ENCODE measurements at places on chromosomes 4 and X.

GRCh38 chrX:124931241-124931640, 388.4 kb upstream of the TEX13C start:
- DNase-seq: no peak

DNA sequence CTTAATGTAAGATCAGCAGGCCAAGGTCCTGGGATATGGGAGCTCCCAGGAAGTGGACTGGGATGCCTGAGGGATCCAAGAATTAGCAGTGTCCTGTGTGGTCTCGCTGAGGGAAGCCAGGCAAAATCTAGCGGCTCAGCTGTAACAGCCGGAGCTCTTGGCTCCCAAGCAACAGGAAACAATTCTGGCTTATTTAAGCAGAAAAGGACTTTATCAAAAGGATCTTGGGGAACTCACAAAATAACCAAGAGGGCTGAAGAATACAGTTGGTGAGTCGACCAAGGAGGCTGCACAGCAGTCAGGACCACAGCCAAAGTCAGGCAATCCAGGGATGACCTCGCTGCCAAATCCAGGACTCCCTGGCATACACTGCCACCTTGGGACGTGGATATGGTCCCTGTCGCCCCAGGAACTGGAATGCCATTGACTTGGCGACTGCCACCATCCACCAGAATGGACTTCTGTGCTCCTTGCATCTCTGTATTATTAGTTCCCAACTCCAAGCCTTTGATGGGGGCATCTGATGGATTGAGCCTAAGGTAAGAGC, 165.3 kb upstream of the BCOR start:
- no peak for DNase-seq

DNA sequence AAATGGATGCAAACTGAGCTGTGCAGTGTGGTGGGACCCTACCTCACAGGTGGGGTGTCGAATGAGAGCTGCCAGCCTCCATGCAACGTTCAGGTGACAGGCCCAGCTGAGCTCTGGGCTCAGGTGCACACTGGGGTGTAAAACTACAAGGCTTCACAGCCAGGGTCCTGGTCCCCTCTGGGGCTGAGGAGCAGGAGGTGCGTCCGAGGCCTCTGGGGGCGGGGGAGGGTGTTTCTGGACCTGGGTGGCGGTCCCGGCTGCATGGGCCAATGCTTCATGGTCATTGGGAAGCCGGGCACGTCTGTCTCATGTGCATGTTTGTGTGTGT, 26.5 kb upstream of the SORCS2 start:
- DNase-seq: no peak

GRCh38 chrX:136780763-136781162, at the start of gene ARHGEF6:
Gene ARHGEF6, minus strand, starts transcription at chrX:136780932. Its CDS starts 50 bp downstream, at chrX:136780882.
- DNase-seq: no peak

DNA sequence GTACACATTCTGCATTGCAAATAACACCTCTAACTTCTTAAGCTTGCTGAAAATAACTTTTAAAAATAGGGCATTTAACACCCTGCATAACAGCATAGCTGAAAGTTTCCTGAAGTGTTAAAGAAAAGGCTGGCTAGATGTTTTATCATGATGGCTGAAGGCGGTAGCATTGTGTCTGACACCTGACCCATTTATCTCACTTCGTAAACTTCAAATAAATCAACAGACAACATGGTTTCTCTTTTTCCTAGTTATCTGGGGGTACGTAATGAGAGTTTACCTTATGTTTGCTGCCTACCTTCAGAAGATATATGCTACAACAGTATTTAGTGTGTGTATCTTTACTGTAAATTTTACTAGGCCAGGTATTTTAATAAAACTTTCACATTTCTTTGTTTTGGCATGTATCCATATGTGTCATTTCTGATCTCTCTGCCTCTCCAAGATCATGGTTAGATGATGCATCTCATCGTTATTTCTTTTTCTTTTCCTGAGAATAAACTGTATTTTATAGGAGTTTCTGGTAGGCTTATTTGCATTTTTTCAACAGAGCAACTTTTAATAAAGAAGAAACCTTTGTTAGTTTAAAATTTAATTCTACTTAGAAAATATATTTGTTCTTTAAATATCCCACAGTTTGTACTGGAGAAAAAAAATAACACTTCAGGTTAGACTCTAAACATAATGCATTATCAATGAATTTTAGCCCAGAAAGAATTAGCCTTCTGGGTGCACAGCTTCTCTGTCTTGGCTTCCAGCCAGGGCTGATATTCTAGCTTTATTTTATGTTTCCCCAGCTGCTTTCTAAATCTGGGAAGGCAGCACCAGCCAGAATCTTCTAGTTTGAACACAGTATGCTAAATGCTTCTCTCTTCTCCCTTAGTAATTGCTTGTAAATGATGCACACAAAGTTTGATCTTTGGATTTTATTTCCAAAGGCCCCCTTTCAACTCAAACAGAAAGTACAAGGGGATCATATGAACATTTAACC, 2.9 kb downstream of the NDST4 start:
- DNase-seq: no peak

DNA sequence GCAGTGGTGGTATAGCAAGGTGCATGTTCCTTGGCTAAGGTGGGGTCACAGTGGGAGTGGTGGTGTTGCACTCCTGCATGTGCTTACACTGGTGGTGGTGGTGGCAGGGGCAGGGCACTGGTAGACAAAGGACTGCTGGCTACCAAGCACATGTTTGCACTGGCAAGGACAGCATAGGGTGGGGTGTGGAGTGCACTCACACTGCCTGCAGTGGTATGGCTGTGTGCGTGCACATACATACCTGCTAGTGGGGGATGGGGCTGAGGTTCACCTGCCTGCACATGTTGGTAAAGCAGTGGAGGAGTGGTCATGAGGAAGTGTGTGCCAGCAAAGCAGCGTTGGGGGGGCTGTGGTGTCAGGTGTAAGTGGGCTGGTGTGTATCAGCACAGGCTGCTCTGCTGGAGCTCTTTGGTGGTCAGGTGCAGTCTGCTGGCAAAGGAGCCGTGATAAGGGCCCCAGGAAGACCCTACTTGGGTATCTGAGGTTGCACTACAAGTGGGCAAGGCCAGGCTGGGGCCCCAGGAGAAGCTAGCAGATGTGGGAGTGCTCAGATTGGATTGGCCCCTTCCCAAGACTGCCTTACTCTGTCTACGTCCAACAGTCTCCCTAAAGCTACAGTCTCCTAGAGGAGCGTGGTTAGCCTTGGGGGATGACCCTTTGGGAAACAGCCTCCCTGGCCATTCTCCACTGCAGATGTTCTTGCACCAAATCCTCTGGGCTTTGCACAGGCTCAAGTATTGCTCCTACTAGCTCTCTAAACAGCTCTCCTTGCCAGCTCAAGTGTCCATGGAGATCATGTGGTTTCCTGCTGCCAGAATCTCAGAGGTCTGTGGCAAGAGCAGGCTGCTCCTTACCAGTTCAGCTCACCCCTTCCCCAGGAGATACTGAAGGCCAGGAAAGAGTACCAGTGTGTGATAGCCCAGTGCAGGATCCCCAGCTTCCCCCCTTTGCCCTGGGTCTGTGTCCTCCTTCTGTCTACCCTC, 486.3 kb upstream of the PABPC4L start:
- no peak for DNase-seq

DNA sequence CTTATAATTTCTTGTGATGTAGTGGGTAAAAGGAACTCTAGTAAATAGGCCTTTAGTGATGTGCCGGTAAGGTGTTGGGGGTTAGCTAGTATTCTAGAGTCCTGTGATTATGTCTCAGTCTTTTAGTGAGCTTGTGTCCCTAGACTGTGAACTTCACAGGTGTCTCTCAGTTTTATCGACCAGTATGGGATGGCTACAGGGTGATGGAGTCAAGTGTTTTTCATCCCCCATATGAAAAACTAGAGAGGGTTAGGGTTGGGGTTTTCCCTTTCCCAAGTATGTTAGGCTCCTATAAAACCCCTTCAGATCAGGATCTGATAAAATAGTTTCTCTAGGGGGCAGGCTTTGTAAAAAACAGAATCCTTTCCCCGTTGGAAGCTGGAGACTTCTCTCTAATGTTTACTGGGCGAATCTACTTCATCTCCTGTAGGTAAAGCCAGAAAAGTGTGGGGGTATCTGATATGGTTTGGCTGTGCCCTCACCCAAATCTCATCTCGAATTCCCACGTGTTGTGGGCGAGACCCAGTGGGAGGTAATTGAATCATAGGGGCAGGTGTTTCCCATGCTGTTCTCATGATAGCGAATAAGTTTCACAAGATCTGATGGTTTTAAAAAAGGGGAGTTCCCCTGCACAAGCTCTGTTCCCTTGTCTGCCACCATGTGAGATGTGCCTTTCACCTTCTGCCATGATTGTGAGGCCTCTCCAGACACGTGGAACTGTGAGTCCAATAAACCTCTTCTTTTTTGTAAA, 120.8 kb downstream of the DTHD1 start:
- no peak for DNase-seq

- DNase-seq: no peak
Observed at GRCh38 chrX:135185795-135186443, 14.7 kb upstream of the CT55 start.

DNA sequence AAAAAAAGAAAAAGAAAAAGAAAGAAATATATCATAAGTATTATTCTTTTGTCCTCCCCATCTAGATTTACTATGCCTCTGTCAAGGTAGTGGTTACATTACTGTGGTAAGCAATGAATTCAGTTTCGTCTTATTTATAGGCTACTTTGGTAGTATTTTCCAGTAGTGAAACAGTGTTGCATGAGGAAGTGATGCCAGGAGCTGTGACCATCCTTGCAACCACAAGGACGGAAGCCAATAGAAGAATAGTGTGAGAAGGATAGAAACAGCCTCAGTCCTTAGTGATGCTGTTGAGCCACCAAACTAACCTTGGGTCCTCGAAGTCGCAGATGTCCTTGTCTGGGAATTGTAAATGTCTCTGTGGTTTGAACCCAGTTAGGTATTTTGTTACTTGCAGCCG, 328.5 kb downstream of the PPP3CA start:
- no peak for DNase-seq

DNA sequence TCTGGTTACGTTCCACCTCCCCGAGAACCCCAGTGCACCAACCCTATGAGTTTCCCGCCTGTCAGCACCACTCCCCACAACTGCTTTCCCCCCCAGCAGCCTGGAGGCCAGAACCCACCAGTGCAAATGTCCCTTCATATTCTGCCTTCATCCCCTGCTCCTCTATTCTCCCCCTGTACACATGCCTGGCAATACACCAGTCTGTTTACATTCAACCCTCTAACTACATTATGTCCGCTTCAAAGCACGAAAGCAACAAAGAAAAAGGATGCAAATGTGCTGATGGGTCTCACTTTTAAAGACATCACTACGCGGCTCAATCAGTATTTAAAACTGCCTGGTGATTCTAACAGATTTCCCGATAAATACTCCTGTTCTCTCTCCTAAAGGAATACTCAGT, 126.7 kb upstream of the SORBS2 start:
- no peak for DNase-seq

- no peak for DNase-seq
Observed at GRCh38 chr4:74598611-74599325, 153.8 kb downstream of the AREG start.

GRCh38 chr4:35080799-35081198, 1163.5 kb downstream of the ARAP2 start:
- DNase-seq: no peak

- no peak for DNase-seq
Observed at GRCh38 chrX:37047776-37048175, 39.6 kb downstream of the FAM47C start.

DNA sequence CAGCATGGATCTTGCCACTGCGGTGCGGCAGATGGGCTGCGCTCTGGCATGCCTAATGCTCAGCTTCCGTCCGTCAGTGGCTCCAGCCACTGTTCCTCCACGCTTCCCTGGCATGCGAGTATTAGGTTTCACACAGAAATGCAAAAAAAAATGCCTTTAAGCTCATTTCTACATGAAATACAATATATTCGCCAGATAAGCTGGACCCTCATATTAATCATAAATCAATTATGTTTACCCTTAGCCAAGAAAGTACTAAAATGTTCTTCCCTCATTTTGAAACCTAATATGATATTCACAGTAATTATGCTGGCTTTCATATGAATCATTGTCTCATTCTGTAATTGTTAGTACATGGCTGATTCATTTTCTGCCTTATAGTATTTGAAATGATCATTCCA, 115.5 kb upstream of the FAM241A start:
- DNase-seq: no peak

GRCh38 chr4:53431052-53431451, 53.6 kb downstream of the FIP1L1 start:
- no peak for DNase-seq

DNA sequence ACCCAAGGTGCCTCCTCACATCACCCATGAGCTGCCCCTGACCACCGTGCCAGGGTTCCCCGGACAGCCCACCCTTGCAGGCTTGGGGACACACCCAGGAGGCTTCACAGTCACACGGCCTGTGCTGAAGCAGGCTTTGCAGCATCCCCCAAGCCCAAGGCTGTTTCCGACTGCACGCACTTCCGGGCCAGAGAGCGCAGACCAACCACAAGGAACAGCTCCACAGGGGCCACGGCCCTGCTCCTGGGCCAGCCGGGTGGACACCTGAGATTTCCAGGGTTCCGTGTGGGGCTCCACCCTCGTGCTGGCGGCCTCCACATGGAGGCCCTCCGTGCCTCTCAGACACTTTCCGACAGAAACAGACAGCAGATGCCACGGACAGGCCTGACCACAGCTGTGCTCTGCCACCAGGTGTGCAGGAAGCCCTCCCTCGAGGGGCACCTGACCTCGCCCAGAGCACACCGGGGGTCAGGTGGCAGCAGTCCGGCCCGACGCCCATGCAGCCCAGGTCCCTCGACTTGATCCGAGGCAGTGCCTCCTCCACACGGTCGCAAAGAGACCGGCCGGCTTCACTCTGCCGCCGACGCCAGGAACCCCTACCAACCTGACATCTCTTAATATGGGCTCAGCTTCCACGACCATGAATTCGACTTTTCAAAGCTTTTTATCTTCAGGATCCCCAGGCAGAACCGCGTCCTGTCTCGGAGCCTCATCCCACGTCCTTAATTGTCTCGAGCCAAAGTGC, 8.0 kb downstream of the CTBP1 start:
- no peak for DNase-seq

DNA sequence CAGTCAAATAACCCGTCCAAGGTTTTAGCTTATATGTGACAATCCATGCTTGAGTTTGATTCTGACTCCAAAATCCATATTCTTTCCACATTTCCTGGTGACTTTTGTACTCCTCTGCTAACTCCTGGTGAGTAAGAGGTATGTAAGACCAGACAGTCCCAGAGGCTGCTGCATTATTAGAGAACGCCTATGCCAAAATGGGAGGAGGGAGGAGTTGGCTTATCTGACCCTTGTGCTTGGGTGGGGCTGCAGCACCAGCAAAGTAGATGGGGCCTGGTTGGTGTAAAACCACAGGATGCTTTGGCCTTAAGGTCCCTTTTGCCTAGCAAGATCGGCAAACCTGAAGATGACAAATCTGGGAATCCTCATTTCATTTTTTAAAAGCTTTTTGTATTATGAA, 9.1 kb upstream of the RNF212 start:
- no peak for DNase-seq

GRCh38 chr4:100008048-100008447, 58.0 kb upstream of the H2AZ1 start:
- no peak for DNase-seq

- DNase-seq: no peak
Observed at GRCh38 chr4:66688674-66689073, 856.6 kb downstream of the CENPC start.
